Glomerular endothelial cell (primary cell): ENCODE measurements at places on chromosomes 4 and X. TPM values are rescaled to one million over a fixed set of nuclear protein-coding genes. Genes with fewer than 3 reads are reported as not detected.

The HSFX2 gene
- total RNA-seq, result 0.35 TPM in 1 of 2 replicates, not detected in the other

The THOC2 gene
- total RNA-seq, result 40.0 and 48.4 TPM in 2 replicates

The FGF5 gene
- total RNA-seq, result 1.9 and 4.3 TPM in 2 replicates

The MAGEA10 gene
- total RNA-seq, result not detected in 2 replicates

The GAB3 gene
- total RNA-seq, result 6.8 and 8.0 TPM in 2 replicates

The TBX22 gene
- not detected in 2 replicates for total RNA-seq

The RAB40A gene
- 0.12 TPM in 1 of 2 replicates, not detected in the other for total RNA-seq

The NUDT11 gene
- total RNA-seq, result 4.7 and 6.9 TPM in 2 replicates

The ELMOD2 gene
- total RNA-seq, result 12.8 and 19.1 TPM in 2 replicates

The SLC2A9 gene
- 3.0 and 3.8 TPM in 2 replicates for total RNA-seq

The MEPE gene
- total RNA-seq, result not detected in 2 replicates

The ANAPC4 gene
- 18.2 and 18.8 TPM in 2 replicates for total RNA-seq

The IL13RA2 gene
- total RNA-seq, result 0.12 TPM in 1 of 2 replicates, not detected in the other

The TDO2 gene
- not detected in 2 replicates for total RNA-seq

The NR0B1 gene
- 0.23 TPM in 1 of 2 replicates, not detected in the other for total RNA-seq

The KIT gene
- total RNA-seq, result 54.5 and 129 TPM in 2 replicates

The KCNE5 gene
- not detected in 2 replicates for total RNA-seq

The SPANXN5 gene
- not detected in 2 replicates for total RNA-seq

The DOK7 gene
- not detected in 2 replicates for total RNA-seq

The FAM47A gene
- not detected in 2 replicates for total RNA-seq

The FAM184B gene
- total RNA-seq, result not detected in 2 replicates

The FGD1 gene
- 8.3 and 12.5 TPM in 2 replicates for total RNA-seq

The EDA2R gene
- 7.0 and 7.6 TPM in 2 replicates for total RNA-seq

The UGT2B15 gene
- total RNA-seq, result not detected in 2 replicates

The ERCC6L gene
- total RNA-seq, result 1.2 and 2.0 TPM in 2 replicates

The NKX3-2 gene
- not detected in 2 replicates for total RNA-seq

The XAGE5 gene
- total RNA-seq, result not detected in 2 replicates

The KLF3 gene
- total RNA-seq, result 39.7 and 56.9 TPM in 2 replicates

The ABLIM2 gene
- 0.29 and 0.99 TPM in 2 replicates for total RNA-seq

The TRAM1L1 gene
- 1.4 and 3.7 TPM in 2 replicates for total RNA-seq

The CCDC110 gene
- total RNA-seq, result 0.41 TPM in 1 of 2 replicates, not detected in the other

The DRD5 gene
- total RNA-seq, result not detected in 2 replicates

The BTK gene
- total RNA-seq, result not detected in 2 replicates

The CLDN34 gene
- 0.19 and 0.35 TPM in 2 replicates for total RNA-seq

The PCDH7 gene
- total RNA-seq, result 3.1 and 11.3 TPM in 2 replicates

The SSX3 gene
- total RNA-seq, result not detected in 2 replicates

The TIGD2 gene
- total RNA-seq, result 1.9 and 3.1 TPM in 2 replicates

The HGFAC gene
- total RNA-seq, result 0.64 TPM in 1 of 2 replicates, not detected in the other

The KLB gene
- total RNA-seq, result not detected in 2 replicates

The PCYT1B gene
- total RNA-seq, result under 0.01 TPM in 1 of 2 replicates, not detected in the other

The RRH gene
- total RNA-seq, result not detected in 2 replicates

The PDE6B gene
- 0.39 and 1.5 TPM in 2 replicates for total RNA-seq

The GALNTL6 gene
- 0.35 and 0.39 TPM in 2 replicates for total RNA-seq

The BEND2 gene
- not detected in 2 replicates for total RNA-seq

The OPN1LW gene
- not detected in 2 replicates for total RNA-seq

The XK gene
- not detected in 2 replicates for total RNA-seq

The STK32B gene
- total RNA-seq, result 25.4 and 29.0 TPM in 2 replicates

The FABP2 gene
- not detected in 2 replicates for total RNA-seq

The TLL1 gene
- 2.9 and 10.8 TPM in 2 replicates for total RNA-seq

The PGM2 gene
- 32.1 and 49.3 TPM in 2 replicates for total RNA-seq

The CTSO gene
- 18.3 TPM in 2 replicates for total RNA-seq

The PPBP gene
- total RNA-seq, result 0.70 TPM in 1 of 2 replicates, not detected in the other

The GAGE1 gene
- not detected in 2 replicates for total RNA-seq

The STATH gene
- not detected in 2 replicates for total RNA-seq

The ARSJ gene
- total RNA-seq, result 64.8 and 66.1 TPM in 2 replicates
